NCI-H187 treated with DMSO at 0.1 percent for 48 hours (cell line): ENCODE measurements at places on chromosomes 16 and 17.

GRCh38 chr17:39527220-39527813, 66.0 kb downstream of the CDK12 start:
- no peak for DNase-seq

DNA sequence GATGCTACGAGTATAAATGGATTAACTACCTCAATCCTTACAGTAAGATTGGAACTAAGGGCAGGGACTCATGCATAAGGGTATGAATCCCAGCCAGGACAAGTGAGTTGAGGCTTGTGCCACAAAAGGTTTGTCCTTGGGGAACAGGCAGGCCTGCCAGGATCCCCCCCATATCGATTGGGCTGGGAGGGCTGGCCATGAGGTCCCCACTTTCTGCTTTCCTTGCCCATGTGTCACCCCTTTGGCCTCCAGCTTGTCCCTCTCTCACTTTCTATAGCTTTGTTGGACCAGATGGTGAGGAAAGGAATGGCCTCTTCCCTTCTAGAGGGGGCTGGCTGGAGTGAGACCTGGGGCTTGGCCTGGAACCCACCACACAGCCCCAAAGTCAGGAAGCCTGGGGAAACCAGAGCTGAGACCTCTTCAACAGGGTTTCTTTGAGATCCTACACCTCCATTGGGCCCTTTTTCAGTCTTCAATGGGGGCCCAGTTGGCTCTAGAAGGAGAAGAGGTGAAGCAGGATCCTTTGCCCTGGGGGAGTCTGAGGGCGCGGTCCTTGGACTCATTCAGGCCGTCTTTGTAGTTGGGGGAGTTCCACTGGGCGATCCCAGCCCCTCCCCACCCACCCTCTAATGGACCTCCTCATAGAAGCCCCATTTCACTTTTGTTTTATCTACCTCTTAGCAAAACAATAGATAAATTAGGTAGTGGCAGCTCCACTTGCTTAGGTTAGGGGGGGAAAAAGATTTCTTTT, 57.3 kb downstream of the IGF2BP1 start:
- no peak for DNase-seq

DNA sequence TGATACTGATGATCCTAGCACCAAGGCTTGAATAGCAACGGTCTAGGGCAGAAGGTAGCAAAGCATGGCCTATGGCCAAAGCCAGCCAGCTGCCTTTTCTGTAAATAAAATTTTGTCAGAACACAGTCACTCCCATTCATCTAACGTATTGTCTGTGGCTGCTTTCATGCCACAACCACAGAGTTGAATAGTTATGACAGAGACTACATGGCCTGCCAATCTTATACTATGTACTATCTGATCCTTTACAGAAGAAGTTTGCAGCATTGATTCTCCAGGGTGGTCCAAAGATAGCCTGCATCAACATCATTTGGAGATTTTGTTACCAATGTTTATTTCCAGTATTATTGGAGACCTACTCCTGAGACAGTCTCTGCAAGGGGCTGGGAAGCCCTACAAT, 19.9 kb upstream of the MMD start:
- no peak for DNase-seq

- DNase-seq = no peak
Observed at GRCh38 chr16:4056161-4057105, 59.8 kb downstream of the ADCY9 start.

- no peak for DNase-seq
Observed at GRCh38 chr17:32794533-32795246, 82.2 kb downstream of the MYO1D start.

GRCh38 chr17:3771140-3771539, 29.8 kb downstream of the ITGAE start:
- no peak for DNase-seq

DNA sequence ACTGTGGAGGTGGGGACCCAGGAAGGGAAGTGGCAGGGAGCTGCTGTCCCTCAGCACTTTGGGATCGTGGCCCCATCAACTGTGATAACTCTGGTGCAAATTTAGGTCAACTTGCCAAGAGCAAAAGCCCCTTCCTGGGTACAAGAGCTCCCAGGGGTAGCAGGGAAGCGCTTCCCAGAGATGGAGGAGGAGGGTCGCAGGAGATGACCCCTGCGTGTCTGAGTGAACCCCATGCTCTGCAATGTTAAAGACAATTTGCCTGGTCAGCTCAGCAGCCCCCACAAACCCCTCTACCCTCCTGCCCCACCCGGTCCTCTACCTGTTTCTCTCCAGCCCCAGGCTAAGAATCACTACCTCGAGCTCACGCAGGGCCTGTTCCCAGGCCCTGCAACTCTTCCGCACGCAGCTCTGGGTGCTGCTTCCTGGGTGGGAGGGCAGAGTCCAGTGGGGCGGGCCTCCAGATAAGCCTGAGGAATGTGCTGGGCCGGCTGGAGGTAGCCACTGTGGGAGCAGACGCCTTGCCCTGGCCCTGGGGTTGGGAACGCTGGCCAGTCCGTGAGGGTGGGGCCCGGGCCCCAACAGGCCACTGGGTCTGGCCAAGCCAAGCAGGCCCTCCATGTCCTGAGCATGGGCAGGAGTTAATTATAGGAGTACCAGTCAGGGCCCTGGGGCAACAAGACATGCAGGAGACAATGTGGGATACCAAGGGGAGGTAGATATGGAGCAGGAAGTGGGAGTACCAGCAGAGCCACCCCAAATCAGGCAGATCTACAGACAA, 6.1 kb downstream of the DOK4 start:
- no peak for DNase-seq

GRCh38 chr17:64115822-64116534, 14.0 kb downstream of the ERN1 start:
- no peak for DNase-seq

DNA sequence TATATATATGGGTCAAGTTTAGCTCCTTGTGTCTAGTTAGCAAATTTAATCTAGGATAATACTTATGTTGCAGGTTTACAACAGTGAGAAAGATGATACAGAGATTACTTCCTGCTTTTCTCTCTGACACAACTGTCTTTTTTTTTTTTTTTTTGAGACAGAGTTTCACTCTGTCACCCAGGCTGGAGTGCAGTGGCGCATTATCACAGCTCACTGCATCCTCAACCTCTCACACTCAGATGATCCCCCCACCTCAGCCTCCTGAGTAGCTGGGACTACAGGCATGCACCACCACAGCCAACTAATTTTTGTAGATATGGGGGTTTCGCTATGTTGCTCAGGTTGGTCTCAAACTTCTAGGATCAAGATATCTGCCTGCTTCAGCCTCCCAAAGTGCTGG, 706.9 kb upstream of the SOX9 start:
- no peak for DNase-seq

DNA sequence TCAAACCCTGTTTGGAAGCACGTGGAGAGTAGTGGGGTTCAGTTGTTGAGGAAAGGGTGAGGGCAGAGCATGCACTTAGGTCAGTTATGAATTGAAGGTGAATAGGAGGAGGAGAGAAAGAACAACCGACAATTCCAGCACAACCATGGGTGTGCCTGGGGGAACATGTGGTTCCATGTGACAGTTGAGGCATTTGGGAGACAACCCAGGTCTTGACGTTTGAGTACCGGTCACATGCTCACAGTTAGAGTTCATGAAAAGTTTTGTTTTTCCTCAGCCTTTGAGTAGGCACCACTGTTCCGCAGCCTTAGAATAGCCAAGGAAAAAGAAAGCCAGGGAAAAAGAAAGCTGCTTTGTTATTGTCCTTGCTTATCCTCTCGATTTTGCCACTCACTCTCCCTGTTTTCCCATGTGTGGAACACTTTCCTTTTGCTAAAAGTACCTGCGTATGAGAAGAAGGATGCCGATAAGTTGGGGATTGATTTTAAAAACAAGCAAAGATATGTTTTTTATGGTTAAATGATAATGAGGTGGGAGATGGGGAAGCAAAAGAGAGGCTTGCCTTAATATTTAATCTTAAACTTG, 25.6 kb upstream of the ABCC11 start:
- DNase-seq = no peak

GRCh38 chr17:64778240-64779097, 116.4 kb upstream of the SMURF2 start:
- DNase-seq = no peak

- DNase-seq = no peak
Observed at GRCh38 chr17:49985310-49985990, 9.6 kb downstream of the DLX3 start.

- no peak for DNase-seq
Observed at GRCh38 chr16:88387941-88388627, 5.3 kb downstream of the ZNF469 start.

DNA sequence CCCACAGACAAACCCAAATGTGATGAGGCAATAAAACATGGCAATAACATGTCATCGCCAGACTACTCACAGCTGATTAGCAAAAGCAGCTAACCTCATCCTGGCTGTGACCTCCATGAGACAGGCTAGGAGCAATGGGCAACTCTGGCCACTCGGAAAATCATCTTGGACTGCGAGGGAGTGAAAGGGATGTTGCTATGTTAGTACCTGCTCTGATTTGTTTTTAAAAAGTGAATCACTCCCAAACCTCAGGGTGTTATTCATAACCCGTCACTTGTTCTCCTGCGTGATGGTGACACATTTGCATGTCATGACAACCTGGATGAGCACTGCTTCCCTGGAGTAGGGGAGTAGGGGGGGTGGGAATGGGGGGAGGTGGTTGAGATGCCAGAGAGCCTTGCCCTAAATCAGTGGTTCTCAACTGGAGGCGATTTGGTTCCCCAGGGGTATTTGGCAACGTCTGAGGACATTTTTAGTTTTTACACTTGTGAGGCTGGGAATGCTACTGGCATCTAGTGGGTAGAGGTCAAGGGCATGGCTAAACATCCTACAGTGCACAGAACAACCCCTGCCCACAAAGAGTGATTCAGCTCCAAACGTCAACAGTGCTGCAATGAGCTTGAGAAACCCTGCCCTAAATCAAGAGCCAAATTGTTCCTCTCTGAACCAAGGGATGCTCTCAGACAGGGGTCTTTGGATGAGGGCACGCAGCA, 241.7 kb downstream of the SOX9 start:
- DNase-seq = no peak
